ENCODE measurements at places on chromosomes 5 and 9. TPM values are rescaled to one million over a fixed set of nuclear protein-coding genes. Genes with fewer than 3 reads are reported as not detected.

The TOR2A gene
- 21.8 TPM for total RNA-seq

The ADRB2 gene
- total RNA-seq, result 12.3 TPM

GRCh38 chr9:136881691-136882108, 4.6 kb upstream of the TRAF2 start:
- H3K36me3 ChIP-seq, result no peaks in the 10 kb centered on the region
- no peak overlapping the region for H3K27ac ChIP-seq
- peaks cover 31% of the 10 kb centered on the region for H3K4me1 ChIP-seq
- no peak overlapping the region for H3K4me3 ChIP-seq
- no peak for DNase-seq

DNA sequence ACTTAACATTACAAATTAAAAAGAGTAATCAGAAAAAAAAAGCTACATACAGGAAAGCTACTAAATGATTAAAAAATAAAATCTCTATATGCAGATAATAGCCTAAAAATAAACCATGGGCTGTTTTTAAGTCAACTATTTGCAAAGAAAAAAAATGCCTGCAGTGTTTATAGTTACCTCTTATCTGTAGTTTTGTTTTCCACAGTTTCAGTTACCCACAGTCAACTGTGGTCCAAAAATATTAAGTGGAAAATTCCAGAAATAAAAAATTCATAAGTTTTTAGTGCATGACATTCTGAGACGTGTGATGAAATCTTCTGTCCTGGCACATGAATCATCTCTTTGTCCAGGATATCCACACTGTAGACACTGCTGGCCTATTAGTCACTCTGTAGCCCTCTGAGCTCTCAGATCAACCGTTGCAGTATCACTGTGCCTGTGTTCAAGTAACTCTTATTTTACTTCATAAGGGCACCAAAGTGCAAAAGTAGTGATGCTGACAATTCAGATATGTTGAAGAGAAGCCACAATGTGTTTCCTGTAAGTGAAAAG, 59.2 kb downstream of the PRELID2 start:
- H3K4me3 ChIP-seq, result no peak overlapping the region
- no peak for DNase-seq
- no peaks in the 10 kb centered on the region for H3K27me3 ChIP-seq

- no peaks in the 10 kb centered on the region for H3K36me3 ChIP-seq
- H3K27ac ChIP-seq, result no peak overlapping the region
- no peak for DNase-seq
- H3K4me1 ChIP-seq, result no peaks in the 10 kb centered on the region
- H3K4me3 ChIP-seq, result no peak overlapping the region
- no peaks in the 10 kb centered on the region for H3K27me3 ChIP-seq
Measured at GRCh38 chr5:8752595-8752994, 793.3 kb downstream of the SEMA5A start.

GRCh38 chr5:39395521-39395920, 29.3 kb downstream of the DAB2 start:
- no peak for DNase-seq
- H3K27ac ChIP-seq, result peak overlapping the region; percentile 68
- no peaks in the 10 kb centered on the region for H3K27me3 ChIP-seq
- peaks cover 50% of the 10 kb centered on the region for H3K4me1 ChIP-seq
- peaks cover 35% of the 10 kb centered on the region for H3K36me3 ChIP-seq

DNA sequence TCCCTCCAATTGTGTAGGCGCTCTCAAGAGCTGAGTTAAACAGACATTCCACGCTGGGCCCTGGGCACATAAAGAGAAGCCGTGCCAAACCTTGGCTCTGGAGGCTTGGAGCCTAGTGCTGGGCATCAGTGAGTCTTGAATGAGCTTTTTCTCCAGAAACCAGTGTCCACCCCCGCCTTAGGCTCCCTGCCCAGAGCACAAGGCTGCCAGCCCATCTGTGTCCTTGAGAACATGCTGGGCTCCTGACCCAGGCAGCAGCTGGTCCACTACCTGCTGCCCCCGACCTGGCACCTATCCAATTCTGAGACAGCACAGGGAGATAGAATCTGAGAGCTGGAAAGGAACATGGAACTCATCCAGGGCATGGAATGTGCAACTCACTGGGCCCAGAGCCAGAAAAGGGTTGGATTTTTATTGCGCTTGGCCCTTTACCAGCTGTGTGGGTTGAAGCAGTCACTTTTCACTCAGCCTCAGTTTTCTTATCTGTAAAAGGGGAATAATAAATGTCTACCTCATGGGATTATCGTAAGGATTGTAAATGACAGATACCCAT, 92.4 kb upstream of the CPLX2 start:
- no peak overlapping the region for H3K4me3 ChIP-seq
- no peaks in the 10 kb centered on the region for H3K4me1 ChIP-seq
- H3K27ac ChIP-seq, result no peak overlapping the region
